ENCODE measurements at places on chromosomes 16 and 17.

DNA sequence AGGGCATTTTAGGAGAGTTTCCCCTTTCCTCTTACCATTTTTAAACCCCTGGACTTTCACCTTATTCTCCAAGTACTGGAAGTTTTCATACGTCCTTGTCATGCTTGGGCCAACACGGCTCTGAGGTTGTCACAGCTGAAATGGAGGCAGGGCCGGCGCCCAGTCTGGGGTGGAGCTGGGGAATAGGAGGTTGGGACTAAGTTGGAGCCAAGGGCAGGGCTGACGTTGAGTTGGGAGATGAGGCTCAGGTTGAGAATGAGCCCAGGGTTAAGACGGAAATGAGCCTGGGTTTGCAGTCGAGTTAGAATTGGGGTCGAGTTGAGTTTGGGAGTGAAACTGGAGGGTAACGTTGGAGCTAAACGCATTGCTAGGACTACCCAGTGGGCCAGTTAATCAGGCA lies 1.3 kb downstream of the CLEC10A start:
- no peak for DNase-seq

DNA sequence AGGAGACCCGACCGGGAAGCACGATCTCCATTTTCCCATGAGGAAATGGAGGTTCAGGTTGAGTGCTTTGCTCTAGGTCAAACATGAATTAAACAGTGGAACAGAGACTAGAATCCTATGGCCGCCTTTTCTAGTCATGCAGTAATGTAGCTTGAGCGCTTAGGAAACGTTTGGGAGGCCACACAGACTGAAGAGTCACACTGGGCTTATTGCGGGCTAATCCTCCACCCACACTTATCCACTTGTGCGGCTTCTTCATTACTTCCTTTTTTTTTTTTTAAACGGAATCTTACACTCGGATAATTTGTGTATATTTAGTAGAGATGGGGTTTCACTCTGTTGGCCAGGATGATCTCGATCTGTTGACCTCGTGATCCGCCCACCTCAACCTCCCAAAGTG lies 26.0 kb downstream of the CACNG3 start:
- no peak for DNase-seq

DNA sequence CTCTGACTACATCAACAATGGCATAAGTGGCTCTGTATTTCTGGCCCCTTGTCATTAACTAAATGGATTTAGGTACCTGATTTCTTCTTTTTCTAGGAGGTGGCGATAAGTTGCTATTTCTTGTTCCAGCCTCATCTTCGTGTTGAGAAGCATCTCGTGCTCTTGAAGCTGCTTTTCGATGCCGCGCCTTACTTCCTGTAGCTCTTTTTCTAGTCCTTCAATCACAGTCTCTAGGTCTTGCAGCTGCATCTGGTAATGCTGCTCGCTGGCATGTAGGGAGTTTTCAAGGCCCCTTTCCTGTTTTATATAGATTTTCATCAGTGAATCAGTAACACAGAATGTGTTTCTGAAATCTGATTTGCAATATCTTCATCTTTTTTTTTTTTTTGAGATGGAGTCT lies 5.1 kb downstream of the KRT222 start:
- no peak for DNase-seq

DNA sequence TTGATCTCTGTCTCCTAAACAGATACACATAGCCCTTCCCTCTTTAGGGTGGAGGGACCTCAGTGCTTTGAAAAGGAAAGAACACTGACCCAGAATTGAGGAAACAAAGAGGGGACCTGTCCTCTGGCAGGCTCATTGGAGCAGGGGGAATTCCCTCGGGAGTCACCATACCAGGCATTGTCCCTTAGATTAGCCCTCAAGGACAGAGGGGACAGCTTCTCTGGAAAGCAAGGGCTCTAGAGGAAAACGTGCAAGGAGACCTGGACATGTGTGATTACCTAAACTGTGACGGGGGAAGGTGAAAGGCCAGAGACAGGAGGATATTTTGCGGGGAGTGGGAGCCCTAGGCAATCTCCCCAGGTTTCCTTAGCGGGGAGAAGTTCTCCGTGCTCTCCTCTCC lies 7.6 kb upstream of the FZD2 start:
- no peak for DNase-seq

- no peak for DNase-seq
These were observed 46.0 kb downstream of the HOXB1 start for GRCh38 chr17:48484850-48485249.
